ENCODE measurements at places on chromosomes 7 and 10. TPM values are rescaled to one million over a fixed set of nuclear protein-coding genes. Genes with fewer than 3 reads are reported as not detected.

DNA sequence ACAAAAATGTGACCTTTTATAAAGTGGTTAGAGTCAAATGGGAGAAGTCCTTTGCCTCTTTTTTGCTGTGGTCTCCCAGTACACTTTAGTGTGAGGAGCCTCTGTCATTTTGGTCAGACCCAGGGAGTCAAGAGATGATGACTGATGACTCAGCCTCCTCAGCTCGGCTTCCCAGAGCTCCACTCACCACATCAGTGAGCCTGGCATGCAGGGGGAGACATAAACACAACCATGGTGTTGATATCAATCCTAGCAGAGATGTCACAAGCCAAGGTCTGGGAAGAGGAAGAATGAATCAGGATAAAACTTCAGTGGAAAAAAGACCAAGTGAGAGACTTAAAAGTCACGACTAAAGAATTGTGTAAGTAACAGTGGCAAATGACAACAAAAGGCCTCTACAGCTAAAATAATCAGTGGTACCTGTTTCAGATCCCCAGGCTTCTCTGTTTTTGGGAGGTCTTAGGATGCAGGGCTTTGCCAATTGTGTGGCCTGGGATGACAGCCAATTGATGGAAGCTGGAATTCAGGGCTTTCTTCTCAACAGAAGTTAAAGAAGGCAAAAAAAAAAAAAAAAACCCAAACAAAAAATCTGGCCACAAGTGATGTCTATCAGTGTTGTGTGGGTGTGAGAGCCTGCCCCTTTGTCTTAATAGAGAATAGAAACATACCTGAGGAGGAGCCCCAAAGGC, 50.2 kb downstream of the TFAM start:
- no peak for DNase-seq

DNA sequence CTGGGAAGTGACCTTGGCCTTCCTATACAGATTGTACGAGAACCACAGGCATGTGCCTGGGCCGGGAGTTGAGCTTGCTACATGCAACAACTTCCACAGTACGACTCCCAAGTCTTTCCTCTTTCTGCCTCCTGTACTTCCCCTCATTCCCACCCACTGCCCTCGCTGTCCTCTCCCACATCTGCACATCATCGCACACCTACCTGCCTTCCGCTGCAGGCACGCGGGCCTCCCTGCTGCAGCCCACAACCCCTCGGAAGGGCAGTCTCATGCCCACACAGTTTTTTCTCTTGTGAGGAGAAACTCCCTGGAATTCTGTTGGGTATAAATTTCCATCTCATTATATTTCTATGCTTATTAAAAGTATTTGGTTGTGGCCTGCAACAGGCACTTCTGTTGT, 117.2 kb downstream of the ACTR3B start:
- no peak for DNase-seq

- DNase-seq: no peak
Observed at GRCh38 chr7:42479816-42480633, 243.0 kb upstream of the GLI3 start.

GRCh38 chr7:66452165-66452564, 176.5 kb upstream of the KCTD7 start:
- no peak for DNase-seq

DNA sequence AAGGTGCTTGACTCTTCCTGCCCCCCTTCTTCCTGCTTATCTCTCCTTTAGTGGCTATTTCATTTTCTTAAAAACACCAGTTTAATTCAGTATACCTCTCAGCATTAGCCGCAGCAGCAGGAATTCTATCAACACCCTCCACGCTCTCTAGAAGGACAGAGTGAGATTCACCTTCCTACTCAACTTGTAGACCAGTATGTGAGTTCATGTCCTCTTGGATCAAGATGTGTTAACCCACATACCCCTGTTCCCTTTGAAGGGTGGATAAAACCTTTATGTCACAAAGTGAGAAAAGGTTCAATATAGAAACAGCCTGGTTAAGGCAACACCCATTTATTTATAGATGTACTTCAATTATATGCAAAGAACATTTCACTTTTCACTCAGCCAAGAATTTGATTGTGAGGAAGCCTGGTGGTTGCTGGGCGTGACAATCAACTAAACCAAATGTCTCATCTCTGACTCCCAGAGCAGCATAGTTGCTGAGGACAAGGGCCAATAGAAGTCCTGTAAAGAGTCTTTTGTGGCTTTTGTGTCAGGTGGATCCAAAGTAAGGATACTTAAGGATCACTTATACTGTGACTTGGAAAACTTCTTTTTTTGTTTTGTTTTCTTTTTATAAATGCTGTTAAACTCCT, 617.1 kb downstream of the SORCS3 start:
- no peak for DNase-seq

GRCh38 chr7:50774319-50774718, 8.4 kb downstream of the GRB10 start:
- DNase-seq: no peak

DNA sequence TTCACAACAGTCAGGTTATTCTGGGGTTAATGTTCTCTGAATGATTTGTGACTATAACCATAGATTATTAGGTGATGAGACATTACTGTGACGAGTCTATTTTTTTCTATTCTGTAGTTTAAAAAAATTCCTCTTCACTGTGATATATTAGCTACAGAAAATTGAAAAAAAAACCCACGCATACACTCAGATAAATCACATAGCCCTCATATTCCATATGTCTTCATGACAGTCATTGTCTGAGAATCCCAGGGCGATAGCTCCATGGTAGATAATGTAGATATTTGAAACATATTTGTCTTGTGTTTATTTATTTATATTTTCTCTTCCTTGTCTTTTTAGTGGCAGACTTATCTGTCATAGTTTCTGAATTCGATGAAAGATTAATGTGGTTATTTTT, 110.0 kb downstream of the CAMK1D start:
- no peak for DNase-seq

GRCh38 chr10:75229971-75230370, 5.8 kb downstream of the COMTD1 start:
- DNase-seq: no peak

DNA sequence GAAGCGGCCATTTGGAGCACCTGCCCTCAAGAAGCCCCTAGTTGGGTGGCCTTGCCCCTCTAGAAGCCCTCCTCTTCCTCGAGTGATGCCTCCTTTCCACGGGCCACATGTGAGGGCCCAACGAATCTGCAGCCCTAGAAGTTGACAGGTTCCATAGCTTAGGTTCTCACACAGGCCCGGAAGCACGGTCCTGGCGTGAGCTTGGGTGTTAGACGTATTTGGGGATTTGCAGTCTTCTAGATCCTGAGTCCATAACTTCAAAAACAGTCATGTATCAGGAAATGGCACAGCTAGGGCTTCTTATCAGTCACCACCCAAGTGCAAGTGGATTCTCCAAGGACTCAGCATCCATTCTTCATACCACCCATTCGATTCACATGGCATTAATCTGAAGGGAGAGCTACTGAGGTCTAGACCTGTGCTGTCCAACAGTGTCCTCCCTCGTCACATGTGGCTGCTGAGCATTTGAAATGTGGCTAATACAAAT, 477 bp upstream of the FBXW4 start:
- no peak for DNase-seq

DNA sequence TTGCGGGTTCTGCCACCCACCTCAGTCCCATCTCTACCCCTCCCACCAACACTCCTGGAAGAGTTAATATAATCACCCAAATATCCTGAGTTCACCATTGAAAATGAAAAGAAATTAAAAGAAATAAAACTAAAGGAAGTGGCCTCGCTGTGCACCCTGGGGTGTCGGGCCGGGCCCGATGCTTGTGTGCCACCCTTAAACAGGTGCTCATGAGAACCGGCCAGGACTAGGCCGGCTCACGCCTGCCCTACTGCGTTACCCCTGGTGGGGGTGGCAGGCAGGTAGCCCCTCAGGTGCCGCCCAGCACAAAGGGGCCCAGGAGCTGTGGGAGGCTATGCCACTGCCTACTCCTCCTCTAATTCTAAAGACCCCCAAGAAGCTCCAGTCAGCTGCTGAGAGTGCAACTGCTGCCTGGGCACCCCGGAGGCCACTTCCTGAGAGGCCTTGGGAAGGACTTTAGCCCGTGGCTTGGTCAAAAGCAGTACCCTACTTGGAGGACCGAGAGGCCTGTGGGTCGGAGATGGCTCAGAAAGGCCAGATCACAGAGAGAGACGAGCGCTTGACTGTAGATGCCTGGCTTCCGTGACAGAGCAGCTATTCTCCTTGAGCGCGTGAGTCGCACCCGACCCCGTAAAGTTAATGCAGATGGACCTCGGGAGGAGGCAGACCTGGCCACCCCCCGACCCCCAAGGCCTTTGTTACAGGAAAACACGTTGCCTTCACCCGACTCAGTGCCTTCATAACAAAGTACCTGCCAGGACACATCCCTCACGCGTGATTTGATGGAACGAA, 51.0 kb upstream of the PPP2R2D start:
- DNase-seq: no peak

GRCh38 chr10:89390476-89391225, 1.8 kb upstream of the IFIT1 start:
- no peak for DNase-seq

CCL26 gene
- total RNA-seq: not detected

C10orf71 gene
- not detected for total RNA-seq

AGMO gene
- total RNA-seq: 0.51 TPM

GJD4 gene
- not detected for total RNA-seq

SPDYE9 gene
- not detected for total RNA-seq

ABCB1 gene
- total RNA-seq: 6.1 TPM

PSMC2 gene
- 122 TPM for total RNA-seq

PRLHR gene
- total RNA-seq: not detected

HABP2 gene
- total RNA-seq: not detected

PTPRN2 gene
- total RNA-seq: 32.2 TPM

TECPR1 gene
- total RNA-seq: 30.3 TPM

All from neural crest cell (in vitro differentiated cells).